ENCODE measurements at places on chromosomes 11 and 22.

GRCh38 chr11:7320306-7320705 is 68.6 kb downstream of the SYT9 start:
- no peak for DNase-seq

DNA sequence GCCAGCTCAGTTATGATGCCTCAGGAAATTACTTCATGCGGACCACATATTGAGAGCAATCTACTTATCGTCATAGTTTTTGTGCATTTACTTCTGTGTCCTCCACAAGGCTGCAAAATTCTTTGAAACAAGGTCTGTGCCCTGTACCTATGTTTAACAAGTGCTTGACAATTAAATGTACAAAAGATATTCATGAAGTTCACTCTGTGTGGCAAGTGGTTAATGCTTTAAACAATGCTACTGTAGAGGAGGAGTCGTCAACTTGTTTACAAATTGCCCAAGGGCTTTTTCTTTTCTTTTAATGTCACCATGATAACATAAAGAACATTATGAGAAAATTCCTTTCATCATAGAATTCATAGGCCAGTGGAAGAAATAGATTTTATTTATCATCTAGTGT is 871.5 kb upstream of the CCDC90B start:
- no peak for DNase-seq

DNA sequence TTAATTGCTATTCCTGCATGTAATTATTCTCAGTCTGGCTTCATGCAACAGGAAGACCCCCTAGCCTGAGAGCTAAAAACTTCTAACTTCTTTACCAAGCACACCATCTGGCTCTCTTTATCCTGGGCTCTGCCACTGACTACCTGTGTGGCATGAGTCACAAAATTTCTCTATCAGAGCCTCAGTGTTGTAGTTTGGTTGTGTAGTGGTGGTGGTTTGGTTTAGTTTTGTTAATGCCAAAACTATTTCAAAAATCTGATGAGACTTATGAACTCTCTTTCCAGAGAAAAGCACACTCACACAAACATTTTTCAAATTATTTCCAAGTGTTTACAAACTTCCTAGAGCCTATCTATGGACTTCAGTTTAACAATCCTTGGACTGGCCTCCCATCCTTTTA is 7.5 kb upstream of the IL17RA start:
- DNase-seq, result no peak

- no peak for DNase-seq
These were observed 38.5 kb downstream of the MICAL2 start for GRCh38 chr11:12148882-12149281.

Measured in NCI-H1092 (cell line).